ENCODE measurements at places on chromosomes 2 and 18. TPM values are rescaled to one million over a fixed set of nuclear protein-coding genes. Genes with fewer than 3 reads are reported as not detected.

TXNDC2 gene
- polyA plus RNA-seq, result not detected

KLHL29 gene
- polyA plus RNA-seq, result 0.11 TPM

RESP18 gene
- not detected for polyA plus RNA-seq

BOK gene
- polyA plus RNA-seq, result 0.08 TPM

SLC5A7 gene
- polyA plus RNA-seq, result not detected

ABCG5 gene
- not detected for polyA plus RNA-seq

TTC21B gene
- 5.5 TPM for polyA plus RNA-seq

Measured in IgD-negative memory B cell (primary cell).